Left lung (tissue), 14 donors: ENCODE measurements at places on chromosomes 4 and X. TPM values are rescaled to one million over a fixed set of nuclear protein-coding genes. Genes with fewer than 3 reads are reported as not detected.
A peak's percentile ranks its signal among the peaks of the same experiment; 100 is the strongest.

- DNase-seq, result no peak
- no peaks in the 10 kb centered on the region for H3K27me3 ChIP-seq
- peaks cover 5% of the 10 kb centered on the region for H3K4me1 ChIP-seq
- no peak overlapping the region for H3K27ac ChIP-seq
- H3K4me3 ChIP-seq, result no peak overlapping the region
These were observed 31.9 kb downstream of the ACSL1 start for GRCh38 chr4:184793735-184794355.

- H3K27ac ChIP-seq, result peak overlapping the region; percentile 45
- no peaks in the 10 kb centered on the region for H3K36me3 ChIP-seq
- H3K27me3 ChIP-seq, result no peaks in the 10 kb centered on the region
- DNase-seq, result no peak
- H3K4me1 ChIP-seq, result peaks cover 7% of the 10 kb centered on the region
These were observed 237.3 kb downstream of the AR start for GRCh38 chrX:67781132-67781531.

DNA sequence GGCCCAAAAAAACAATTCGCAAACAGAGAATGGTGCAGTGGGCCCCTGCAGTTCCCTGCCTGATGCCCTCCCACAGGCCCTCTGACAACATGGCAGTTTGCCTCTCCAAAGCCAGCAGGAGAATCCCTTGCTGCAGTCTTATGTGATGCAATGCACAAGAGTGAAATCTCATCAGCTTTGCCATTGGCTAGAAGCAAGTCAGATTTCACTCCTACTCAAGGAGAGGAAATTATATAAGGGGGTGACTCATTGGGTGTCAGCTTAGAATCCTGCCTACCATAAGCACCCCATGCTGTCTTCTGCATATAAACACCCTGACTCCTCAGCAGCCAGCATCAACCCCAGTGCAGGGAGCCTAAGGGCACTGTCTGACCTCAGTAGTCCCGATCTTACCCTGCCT lies 157.3 kb upstream of the LDB2 start:
- H3K4me1 ChIP-seq, result no peaks in the 10 kb centered on the region
- no peak for DNase-seq
- H3K4me3 ChIP-seq, result no peak overlapping the region
- H3K36me3 ChIP-seq, result no peaks in the 10 kb centered on the region

DNA sequence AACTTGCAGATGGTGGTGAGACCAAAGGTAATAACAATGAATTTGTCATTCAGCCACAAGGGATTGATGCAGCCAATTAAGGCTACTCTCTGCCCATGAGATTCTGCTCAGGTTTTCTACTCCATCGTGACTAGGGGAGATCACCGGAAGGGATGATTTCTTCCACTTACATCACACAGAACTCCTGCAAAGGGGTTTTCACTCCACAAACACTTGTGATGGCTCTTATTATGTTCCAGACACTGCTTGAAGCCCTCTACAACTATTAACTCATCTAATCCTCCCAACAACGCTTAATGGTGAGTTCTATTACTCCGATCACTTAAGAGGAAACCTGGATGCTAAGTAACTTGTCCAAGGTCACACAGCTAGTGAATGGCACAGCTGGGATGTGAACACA lies 55.9 kb downstream of the MTNR1A start:
- H3K27ac ChIP-seq, result no peak overlapping the region
- H3K4me1 ChIP-seq, result no peaks in the 10 kb centered on the region
- no peak overlapping the region for H3K4me3 ChIP-seq
- no peaks in the 10 kb centered on the region for H3K27me3 ChIP-seq
- H3K36me3 ChIP-seq, result no peaks in the 10 kb centered on the region

DNA sequence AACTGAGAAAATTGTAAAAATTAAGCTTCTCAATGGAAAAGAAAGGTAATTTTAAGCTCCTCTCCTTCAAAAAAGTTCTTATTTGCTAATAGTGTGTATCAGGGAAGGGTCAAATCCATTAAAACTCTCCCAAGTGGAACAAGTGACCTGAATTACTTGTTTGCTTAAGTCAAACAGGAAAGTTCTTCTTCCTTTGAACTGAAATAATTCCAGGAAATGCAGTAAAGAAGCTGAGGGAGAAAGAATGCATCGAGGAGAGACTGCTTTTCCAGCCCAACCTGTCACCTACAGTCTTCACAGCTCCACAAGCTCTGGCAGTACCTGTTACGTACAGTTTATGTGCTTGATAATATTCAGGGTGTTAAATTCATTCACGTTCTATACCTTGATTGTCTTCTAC lies 131.1 kb downstream of the KLHL8 start:
- H3K4me3 ChIP-seq, result no peak overlapping the region
- H3K36me3 ChIP-seq, result peaks cover 16% of the 10 kb centered on the region
- DNase-seq, result no peak
- H3K4me1 ChIP-seq, result peaks cover 16% of the 10 kb centered on the region

DNA sequence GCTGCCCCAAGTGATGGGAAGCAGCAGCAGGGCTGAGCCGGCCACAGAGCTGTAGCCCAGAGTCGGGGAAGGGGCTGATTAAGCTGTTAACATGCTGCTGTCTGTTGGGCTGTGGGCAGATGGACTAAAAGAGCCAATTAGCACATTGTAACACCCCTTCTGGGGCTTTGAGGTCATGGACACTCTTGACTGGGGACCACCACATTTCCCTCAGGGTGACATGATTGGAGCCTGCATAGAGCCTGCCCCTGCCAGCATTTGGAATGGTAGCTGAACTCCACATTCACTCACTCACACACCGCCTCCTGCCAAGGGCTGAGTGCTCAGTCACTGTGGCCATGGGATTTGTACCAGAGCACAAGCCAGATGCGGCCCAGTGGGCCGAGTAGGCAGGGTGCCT lies 646.9 kb downstream of the FAT4 start:
- no peak for DNase-seq
- H3K4me3 ChIP-seq, result no peak overlapping the region
- H3K4me1 ChIP-seq, result no peaks in the 10 kb centered on the region
- no peak overlapping the region for H3K27ac ChIP-seq

Gene MMRN1
- total RNA-seq, result 62.1 TPM

Gene C4orf51
- total RNA-seq, result not detected

Gene P2RY4
- total RNA-seq, result not detected

Gene AFF2
- 10.2 TPM for total RNA-seq
